ENCODE measurements at places on chromosomes 1 and 21. TPM values are rescaled to one million over a fixed set of nuclear protein-coding genes. Genes with fewer than 3 reads are reported as not detected.

The TMEM79 gene
- total RNA-seq, result 2.1 TPM

The OR2M3 gene
- total RNA-seq, result 0.46 TPM

The CASP9 gene
- 6.9 TPM for total RNA-seq

The GOLT1A gene
- total RNA-seq, result 5.5 TPM

The C1orf94 gene
- 0.23 TPM for total RNA-seq

The KLHDC8A gene
- total RNA-seq, result 28.8 TPM

The CASQ1 gene
- 0.92 TPM for total RNA-seq

The MPC2 gene
- total RNA-seq, result 63.7 TPM

The GCSAML gene
- total RNA-seq, result 0.69 TPM

Measured in diencephalon (tissue), 1 donor.